ENCODE measurements at places on chromosomes 13 and 19. TPM values are rescaled to one million over a fixed set of nuclear protein-coding genes. Genes with fewer than 3 reads are reported as not detected.

Gene CYP4F11
- 0.56 TPM for total RNA-seq

DNA sequence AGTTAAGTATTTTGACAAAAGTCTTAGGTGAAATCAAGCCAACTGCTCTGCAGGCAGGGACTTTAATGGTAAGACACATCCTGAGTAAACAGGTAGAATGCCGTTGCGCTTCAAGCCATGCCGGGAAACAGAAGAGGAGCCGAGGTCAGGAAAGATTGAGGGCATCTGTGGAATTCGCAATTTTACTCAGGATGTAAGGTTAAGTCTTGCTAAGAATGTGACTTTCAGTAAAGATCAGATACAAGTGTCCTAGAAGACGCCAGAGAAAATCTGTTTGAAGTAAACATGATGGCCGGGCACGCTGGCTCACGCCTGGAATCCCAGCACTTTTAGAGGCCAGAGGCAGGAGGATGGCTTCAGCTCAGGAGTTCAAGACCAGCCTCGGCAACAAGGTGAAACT lies 33.4 kb upstream of the DPRX start:
- DNase-seq = no peak

DNA sequence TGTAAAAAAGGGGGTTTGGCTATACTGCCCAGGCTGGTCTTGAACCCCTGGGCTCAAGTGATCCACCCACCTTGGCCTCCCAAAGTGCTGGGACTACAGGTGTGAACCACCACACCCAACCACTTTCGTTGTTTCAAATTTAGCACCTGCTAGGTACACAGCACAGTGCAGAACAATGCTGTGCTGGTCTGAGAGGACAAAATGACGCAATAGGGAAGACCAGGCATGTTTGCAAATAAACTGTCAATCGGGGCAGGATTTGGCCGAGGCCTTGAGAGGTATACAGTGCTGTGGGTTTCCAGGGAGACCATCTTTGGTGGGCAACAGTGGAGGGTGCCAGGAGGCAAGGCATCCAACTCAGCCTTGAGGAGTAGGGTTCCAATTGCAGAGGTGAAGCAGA lies 37.0 kb downstream of the ATP12A start:
- no peak for DNase-seq

DNA sequence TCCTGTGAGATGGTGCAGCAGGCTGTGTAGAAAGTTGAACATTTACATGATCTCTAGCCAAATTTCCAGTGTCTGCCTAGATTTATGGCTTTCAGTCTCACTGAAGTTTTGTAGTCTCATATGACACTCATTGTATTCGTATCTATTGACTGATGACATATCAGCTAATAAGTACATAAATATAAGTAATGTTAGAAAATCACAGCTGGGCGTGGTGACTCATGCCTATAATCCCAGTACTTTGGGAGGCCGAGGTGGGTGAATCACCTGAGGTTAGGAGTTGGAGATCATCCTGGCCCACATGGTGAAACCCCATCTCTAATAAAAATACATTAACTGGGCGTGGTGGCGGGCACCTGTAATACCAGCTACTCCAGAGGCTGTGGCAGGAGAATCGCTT lies 54.7 kb upstream of the HTR2A start:
- DNase-seq = no peak

- DNase-seq = no peak
Observed at GRCh38 chr13:66974174-66974573, 256.0 kb downstream of the PCDH9 start.

Gene CCDC122
- 19.8 TPM for total RNA-seq

DNA sequence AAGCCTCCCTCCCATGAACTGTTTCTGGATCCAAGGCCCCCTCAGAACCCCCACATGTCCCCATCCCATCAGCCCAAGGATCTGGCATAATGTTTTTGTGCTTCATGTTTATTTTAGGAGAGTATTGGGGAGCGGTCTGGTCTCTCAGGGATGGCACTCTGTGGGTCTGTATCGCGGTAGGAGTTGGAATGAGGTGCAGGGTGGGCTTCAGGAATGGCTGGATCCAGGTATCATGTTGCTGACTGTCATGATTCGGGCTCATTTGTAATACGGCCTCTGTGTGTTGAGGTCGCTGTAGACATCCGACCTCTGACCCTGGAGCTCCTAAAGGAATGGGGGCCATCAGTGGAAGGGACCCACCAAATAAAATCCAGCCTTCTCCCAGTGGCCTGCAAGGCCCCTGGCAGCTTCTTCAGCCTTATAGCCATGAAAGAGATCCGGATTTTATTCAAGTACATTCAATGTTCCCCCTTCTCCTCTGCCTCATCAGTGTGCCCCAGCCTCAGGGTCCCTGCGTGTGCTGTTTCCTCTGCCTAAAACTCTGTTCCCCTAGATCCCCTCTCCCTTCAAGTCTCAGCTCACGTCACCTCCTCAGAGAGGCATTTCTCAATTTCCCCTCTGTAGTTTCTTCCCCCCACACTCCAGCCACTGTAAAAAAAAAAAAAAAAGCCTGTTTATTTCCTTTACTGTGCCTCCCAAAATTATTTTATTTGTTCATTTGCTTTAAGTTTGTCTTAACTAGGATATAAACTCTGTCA lies 2.2 kb downstream of the HCST start:
- no peak for DNase-seq

Gene HSD17B14
- 16.6 TPM for total RNA-seq

Gene DACH1
- total RNA-seq = 0.49 TPM

- no peak for DNase-seq
Observed at GRCh38 chr19:52297601-52298364, 814 bp downstream of the ZNF480 start.

GRCh38 chr19:53466726-53467484 lies 628 bp upstream of the ZNF813 start:
- DNase-seq = no peak

Gene S1PR4
- total RNA-seq = 2.9 TPM

- DNase-seq = no peak
Observed at GRCh38 chr13:33479105-33479504, 193.6 kb upstream of the STARD13 start.

DNA sequence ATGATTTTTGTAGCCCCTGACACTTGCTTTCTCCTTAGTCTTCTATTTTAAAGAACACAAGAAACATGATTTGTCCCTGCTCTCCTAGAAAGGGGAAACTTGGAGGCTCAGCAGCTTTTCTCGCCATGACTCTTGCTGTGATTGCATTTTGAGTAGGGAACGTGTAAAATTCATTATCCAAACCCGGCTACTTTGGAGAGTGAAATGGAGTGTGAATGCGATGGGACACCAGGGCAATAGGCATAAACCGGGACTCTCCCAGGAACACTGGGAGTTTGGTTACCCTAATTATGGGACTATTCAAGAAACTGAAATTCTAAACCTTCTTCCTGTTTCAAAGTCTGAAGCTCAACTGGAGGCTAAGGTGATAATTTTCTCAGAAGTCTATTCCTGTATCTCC lies 181.7 kb upstream of the RFC3 start:
- no peak for DNase-seq

DNA sequence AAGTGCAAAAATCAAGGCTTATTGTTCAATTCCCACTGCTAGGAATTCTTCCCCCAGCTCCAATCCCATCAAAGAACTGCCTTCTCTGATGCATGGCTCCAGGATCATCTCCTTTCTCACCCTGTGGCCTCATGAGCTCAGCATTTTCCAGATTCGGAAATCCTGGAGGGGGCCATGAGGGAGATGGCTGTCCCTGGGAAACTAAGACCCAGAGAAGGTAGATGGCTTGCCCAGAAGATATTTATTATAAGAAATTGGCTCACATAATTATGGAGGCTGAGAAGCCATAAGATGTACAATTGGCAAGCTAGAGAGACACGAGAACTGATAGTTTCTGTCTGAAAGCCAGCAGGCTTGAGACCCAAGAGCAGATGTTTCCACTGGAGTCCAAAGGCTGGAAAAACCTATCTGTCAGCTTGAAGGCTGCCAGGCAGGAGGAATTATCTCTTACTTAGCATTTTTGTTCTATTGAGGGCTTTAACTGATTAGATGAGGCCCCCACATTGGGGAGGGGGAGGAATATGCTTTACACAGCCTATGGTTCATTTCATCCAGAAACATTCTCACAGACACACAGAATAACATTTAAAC lies 58.6 kb downstream of the GADD45B start:
- no peak for DNase-seq

Gene CRLF1
- 140 TPM for total RNA-seq

Gene IFNL2
- total RNA-seq = not detected

DNA sequence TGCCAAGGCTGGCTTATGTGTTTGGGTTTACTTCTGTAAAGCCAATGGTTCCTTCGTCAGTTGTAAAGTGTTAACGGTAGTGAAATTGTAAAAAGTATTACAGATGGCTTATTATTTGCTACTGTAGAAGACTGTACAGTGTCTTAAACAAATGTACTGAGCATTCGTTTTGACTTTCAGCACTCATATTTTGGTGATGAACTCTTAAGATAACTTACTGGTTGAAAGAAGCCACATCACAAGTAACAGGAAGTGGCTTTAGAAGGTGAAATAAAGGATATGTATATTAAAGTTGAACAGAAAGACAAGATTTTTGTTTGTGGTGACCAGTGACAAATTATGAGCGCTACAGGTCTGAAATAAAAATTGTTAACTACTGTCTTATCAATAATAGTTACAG lies 64.2 kb downstream of the URI1 start:
- no peak for DNase-seq

Gene TMEM161A
- 31.4 TPM for total RNA-seq

Gene TMC4
- total RNA-seq = 84.9 TPM

Gene TICAM1
- 7.0 TPM for total RNA-seq

- no peak for DNase-seq
Observed at GRCh38 chr19:16938211-16938610, 49.4 kb downstream of the F2RL3 start.
